ENCODE measurements at places on chromosomes 3 and 15.

GRCh38 chr3:31503456-31503855 is 29.3 kb upstream of the STT3B start:
- no peak for DNase-seq

- DNase-seq, result no peak
Observed at GRCh38 chr15:31294067-31294466, 32.6 kb upstream of the KLF13 start.

DNA sequence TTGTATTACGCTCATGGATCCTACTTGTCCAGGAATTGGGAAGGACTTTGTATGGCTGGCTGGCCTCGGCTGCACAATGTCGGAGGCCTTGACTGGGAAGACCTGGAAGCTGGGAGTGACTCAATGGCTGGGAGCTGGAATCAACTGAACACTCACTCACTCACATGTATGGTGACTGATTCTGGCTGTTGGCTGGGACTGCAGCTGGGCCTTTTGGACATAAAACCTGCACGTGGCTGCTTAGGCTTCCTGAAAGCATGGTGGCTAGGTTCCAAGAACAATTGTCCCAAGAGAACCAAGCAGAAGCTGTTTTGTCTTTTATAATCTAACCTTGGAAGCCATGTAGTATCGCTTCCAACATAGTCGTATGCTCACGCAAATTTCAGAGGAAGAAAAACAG is 38.0 kb upstream of the CMTM8 start:
- DNase-seq, result no peak

- no peak for DNase-seq
Observed at GRCh38 chr3:110495201-110495927, 576.3 kb upstream of the NECTIN3 start.

- no peak for DNase-seq
Observed at GRCh38 chr3:189309400-189309975, 137.7 kb downstream of the TPRG1 start.

- no peak for DNase-seq
Observed at GRCh38 chr15:44308415-44308814, 19.9 kb downstream of the GOLM2 start.

DNA sequence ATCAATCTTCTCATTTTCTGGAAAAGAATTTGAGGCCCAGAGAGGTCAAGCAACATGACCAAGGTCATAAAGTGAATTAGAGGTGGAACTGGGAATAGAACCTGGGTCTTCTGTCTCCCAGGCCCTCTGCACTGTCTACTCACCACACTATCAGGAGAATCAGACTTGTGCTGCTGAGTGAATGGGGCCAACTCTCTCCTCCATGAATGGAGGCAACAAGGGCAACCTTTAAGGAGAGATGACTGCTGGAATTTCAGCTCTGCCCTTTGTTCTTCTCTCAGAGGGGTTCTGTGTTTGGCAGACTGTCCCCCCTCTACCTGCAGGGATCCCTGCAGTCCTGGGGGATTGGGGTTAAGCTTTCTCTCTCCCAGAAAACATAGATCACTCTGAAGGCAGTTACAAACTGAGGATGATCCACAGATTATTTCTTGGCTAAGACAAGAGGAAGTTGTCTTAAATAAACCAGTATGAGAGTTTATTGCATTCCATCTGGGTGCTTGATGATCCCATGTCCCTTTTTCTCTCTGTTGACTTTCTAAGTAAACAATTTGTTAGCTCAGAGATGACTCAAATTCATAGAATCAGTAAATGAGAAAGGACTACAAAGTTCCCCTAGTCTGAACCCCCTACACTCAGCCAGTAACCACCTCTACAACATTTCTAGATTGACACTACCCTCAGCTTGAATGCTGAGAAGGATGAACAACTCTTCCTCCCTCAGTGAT is 99.0 kb upstream of the LIPC start:
- DNase-seq, result no peak

DNA sequence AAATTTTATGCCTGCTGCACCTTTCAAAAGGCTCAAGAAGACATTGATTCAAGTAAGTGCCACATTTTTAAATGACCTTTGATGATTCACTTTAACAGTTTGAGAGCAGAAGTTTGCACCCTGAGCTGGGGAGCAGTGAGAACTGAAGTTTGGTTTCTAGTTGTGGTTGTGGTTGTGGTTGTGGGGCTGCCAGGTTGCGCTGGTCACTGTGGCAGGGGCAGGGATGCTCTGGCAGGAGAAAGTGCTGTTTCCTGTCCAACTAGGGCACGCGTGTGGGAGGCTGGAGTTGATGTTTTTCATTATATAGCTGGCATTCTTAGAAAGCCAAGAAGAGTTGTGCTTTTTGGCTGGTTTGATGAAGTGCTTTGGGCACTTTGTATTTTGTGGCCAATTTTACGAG is 339.7 kb upstream of the NR2F2 start:
- no peak for DNase-seq

- no peak for DNase-seq
Observed at GRCh38 chr15:45555934-45556608, 31.1 kb upstream of the BLOC1S6 start.

- no peak for DNase-seq
Observed at GRCh38 chr15:65275104-65275727, 11.5 kb downstream of the PARP16 start.

DNA sequence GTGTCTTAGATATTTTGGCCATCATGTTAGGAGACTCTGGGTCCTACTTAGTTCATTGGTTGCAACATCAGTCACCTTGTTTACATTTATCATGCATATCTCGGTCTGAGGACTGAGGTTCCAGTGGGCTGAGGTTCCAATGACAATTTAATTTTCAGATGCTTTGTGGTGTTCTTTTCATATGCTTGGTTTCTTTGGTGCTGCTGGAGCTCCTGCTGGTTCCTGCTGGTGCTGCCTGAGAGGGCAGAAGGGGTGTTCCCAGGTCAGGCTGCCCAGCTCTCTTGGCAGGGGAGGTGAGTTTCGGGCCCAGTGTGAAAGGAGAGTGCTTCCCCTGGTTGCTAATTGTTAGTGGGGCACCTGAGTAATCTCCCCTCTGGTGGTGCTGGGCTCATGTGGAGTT is 6.9 kb upstream of the KLHL40 start:
- no peak for DNase-seq

GRCh38 chr3:110397115-110397514 is 674.5 kb upstream of the NECTIN3 start:
- DNase-seq, result no peak

GRCh38 chr3:58256061-58256460 is 18.5 kb downstream of the ABHD6 start:
- no peak for DNase-seq

GRCh38 chr15:73051391-73051806 is 864 bp upstream of the NEO1 start:
- no peak for DNase-seq

DNA sequence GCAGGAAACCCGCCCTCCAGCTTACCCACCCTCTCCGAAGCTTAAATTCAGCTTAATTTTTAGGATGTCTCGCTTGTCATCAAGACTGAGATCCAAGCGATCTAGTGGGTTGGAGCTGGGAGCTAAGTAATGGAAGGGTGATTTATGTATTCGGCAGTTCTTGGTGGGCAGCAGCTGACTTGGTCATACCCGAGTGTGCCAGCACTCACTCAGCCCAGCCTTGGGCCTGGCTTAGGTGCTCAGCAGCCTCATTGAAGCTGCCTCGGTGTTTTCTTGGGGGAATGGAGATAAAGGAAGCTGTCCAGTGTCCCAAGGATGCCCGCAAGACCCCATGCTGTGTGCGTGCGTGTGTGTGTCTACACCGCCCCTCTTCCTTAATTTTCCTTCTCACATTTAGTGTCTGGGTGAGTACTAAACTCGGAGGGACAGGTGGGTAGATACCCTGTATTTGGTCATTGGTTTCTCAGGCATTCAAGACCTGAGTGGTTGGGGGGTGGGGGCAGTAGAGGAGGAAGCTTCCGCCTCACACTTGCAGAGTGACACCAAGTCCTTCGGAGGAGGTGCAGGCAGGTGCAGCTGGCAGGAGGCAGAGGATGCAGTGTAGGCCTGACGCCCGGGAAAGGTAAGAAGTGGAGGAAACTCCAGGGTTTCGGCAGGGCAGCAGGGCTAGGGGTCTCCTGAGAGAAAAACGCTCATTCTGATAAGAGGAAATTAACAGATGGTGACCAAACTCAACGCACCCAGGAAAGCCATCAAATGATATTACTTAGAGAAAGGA is 92.8 kb downstream of the PCSK6 start:
- DNase-seq, result no peak

DNA sequence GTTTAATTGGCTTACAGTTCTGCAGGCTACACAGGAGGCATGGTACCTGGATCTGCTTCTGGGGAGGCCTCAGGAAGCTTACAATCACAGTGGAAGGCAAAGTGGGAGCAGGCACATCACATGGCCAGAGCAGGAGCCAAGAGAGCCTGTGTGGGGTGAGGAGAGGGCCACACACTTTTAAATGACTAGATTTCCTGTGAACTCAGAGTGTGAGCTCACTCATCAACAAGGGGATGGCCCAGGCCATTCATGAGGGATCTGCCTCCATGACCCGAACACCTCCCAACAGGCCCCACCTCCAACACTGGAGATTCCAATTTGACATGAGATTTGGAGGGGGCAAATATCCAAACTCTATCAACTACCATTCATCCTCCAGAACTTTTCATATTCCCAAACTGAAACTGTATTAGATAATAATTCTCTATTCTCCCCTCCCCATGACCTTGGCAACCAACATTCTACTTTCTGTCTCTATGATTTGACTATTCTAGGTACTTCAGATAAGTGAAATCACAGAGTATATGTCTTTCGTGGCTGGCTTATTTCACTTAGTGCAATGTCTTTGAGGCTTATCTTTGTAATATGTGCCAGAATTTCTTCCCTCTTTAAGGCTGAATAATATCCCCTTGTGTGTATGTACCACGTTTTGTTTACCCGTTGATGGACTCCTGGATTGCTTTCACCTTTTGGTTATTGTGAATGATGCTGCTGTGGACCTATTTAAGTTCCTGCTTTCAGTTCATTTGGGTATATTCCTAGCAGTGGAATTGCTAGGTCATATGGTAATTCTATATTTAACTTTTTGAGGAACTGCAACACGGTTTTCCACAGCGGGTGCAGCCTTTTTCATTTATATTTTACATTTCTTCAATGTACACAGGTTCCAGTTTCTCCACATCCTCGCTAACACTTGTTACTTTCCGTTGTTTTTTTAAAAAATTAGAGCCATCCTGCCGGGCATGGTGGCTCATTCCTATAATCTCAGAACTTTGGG is 43.8 kb downstream of the TKT start:
- no peak for DNase-seq

DNA sequence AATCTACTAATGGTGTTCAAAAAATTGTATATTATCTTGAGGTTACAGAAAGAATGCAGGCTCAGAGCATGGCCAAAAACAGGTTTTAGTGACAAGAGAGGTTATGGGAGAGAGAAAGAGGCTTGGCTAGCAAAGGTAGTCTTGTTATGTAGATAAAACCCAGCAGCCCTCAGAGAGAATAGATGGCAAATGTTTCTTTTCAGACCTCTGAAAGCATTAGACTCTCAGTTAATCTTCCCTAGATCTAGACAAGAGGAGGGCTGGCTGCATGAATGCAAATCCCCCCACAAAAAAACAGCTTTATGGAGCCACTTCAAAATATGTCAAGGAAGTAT is 62.2 kb downstream of the OSTN start:
- no peak for DNase-seq

GRCh38 chr3:42192334-42193200 is 73.4 kb downstream of the CCK start:
- no peak for DNase-seq

DNA sequence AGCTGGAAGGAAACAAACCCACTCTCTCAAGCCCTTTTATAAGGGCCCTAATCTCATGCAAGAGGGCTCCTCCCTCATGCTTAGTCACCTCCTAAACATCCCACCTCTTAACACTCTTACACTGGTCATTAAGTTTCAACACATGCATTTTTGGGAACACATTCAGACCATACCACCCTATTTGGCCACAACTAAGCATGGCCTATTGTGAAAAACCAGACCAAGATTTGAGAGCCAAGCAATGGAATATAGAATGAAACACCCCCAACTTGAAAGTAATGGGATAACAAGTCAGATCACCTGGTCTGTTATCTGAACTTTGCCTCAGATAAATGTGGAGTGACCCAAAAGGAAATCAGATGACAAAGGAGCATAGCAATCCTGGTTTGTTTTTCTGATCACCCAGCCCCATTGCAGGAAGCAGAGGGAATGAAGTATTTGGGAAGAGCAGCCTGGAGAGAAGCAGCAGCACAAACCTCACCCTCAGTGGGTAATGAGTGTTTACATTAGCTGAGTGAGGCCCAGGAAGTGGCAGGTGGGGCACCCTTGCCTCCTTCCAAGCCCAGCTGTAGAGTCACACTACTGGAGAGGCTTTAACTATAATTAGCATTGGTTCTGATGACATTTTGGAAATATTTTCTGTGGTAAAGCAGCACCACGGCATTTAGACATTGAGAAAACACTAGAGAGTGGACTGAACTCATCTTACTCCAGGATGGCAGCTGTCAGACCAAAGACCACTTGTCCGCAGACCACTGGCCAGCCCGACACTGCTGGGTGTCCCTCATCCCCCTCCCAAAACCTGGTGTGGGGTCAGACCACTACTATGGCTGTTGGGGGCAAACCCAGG is 48.8 kb upstream of the PRTG start:
- no peak for DNase-seq

GRCh38 chr3:114508208-114508607 is 214.4 kb downstream of the TIGIT start:
- no peak for DNase-seq

GRCh38 chr3:134815519-134815918 is 20.5 kb downstream of the EPHB1 start:
- no peak for DNase-seq

DNA sequence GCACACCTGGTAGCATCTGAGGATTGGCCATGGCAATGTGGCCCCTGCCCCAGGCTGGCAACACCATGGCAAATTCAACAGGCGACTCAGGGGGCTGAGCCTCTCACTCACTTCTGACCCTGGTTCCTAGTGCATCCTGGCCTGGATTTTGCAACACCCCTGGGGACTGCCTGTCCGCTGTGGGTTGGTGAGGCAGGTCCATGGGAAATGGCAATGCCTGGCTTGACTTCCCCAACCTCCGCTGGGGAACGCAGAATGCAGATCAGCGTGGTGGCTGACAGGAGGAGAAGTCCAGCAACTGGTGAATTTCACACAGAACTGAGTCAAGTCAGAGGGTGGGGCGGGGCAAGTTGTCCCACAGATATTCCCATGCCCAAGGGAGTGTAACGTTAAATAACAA is 3.9 kb upstream of the PSTPIP1 start:
- DNase-seq, result no peak

All from stimulated activated CD4-positive, alpha-beta T cell treated with anti-CD3 and anti-CD28 coated beads, Interleukin-1b, Interleukin-23, amount 100 ng/mL, for 1 hour (primary cell).